A549 treated with AZD2906 at 1 μM for 4 hours (cell line): ENCODE measurements at places on chromosomes 3 and 15. TPM values are rescaled to one million over a fixed set of nuclear protein-coding genes. Genes with fewer than 3 reads are reported as not detected.

Gene VGLL3
- 6.7 to 11.3 TPM (median 10.7 TPM) in 5 replicates for total RNA-seq

Gene IRAK2
- 10.5 to 14.4 TPM (median 12.8 TPM) in 5 replicates for total RNA-seq

Gene MNS1
- 1.9 to 3.4 TPM (median 2.6 TPM) in 5 replicates for total RNA-seq

Gene DCBLD2
- total RNA-seq = 188 to 259 TPM (median 218 TPM) in 5 replicates

Gene KY
- total RNA-seq = 0.05 to 0.09 TPM (median 0.07 TPM) in 5 replicates
